Kidney glomerular epithelial cell (primary cell): ENCODE measurements at places on chromosomes 1 and 21.
A peak's percentile ranks its signal among the peaks of the same experiment; 100 is the strongest.

GRCh38 chr1:110207831-110208230 lies 2.3 kb upstream of the KCNC4 start:
- peak; percentile 17 for DNase-seq

- no peak for DNase-seq
Observed at GRCh38 chr21:41638201-41638790, 128.6 kb downstream of the RIPK4 start.

DNA sequence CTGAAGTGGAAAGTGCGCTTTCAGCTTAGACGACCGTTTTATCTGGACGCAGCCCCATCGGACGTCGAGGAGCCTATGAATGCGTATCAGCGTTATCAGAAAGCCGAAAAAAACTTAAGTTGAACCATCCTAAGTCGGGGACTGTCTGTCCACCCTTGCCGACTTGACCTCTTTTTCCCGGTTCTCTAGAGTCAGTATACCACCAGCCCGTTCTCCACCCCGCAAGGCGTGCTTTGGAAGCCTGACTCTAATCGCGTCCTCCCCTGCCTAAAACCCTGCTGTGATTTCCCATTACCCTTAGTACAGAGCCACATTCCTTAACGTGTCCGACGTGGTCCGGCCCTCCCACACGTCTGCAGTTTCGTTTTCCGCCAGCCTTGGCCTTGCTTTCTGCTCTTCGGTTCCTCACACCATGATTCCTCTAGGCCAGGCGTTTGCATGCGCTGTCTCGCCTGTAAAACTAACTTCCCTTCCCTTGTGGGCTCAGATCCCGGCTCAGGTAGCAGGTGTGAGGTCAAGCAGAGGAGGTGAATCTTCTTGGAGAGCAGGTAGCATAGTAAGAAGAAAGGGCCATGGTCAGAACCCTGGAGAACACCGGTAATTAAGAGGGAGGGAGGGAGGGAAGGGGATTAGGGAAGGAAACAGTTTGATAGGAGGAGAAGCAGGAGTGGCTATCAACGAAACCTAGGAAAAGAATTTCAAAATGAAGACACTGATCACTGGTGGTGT lies 865 bp downstream of the ADPRS start:
- DNase-seq = peak; percentile 38

DNA sequence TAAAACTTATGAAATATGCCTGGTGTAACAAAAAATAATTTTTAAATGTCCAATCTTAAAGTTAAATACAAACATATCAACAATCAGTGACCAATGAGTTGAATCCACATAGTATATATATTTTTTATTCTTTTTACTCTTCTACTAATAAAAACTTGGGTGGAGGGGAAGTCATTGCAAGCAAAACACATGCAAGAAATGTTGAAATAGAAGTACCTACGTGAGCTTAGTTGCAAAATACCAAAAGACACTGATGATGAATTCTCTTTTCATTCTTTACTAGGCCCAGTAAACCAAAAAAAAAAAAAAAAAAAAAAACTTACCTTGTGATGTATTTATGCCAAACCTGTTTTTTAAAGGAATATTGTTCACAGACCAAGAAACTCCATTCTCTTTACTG lies 26.4 kb upstream of the PLA2G4A start:
- no peak for DNase-seq

DNA sequence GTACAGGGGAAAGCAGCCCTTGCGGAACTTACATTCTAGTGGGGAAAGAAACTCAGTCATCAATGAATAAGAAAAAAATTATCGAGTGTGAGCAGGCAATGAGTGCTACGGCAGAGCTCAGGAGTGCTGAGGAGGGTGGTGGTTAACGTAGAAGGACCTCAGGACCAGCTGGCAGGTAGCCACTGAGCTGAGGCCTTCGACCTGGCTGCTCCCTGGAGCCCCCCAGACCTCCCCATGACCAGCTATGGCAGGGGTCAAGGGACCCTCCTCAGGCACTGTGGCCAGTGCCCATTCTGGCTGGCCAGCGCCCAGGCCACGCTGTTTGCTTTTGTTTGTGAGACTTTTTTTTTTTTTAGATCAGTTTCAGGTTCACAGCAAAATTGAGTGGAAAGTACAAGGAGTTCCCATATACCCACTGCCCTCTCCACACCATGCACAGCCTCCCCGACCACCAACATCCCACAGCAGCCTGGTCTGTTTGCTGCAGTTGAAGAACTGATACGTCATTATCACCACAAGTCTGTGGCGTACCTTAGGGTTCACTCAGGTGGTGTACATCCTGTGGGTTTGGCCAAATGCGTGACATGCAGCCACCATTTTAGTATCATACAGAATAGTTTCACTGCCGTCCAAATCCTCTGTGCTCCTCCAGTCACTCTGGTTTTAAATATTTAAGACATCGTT lies 11.8 kb upstream of the TTC22 start:
- DNase-seq = no peak

- DNase-seq = no peak
Observed at GRCh38 chr1:230421481-230421880, 4.7 kb downstream of the PGBD5 start.

- DNase-seq = no peak
Observed at GRCh38 chr1:41394959-41395956, 34.0 kb downstream of the FOXO6 start.

- no peak for DNase-seq
Observed at GRCh38 chr1:202081992-202082391, 40.7 kb upstream of the GPR37L1 start.

- DNase-seq = no peak
Observed at GRCh38 chr1:244085891-244086290, 34.8 kb downstream of the ZBTB18 start.

GRCh38 chr1:46248122-46248920 lies 758 bp downstream of the RAD54L start:
- no peak for DNase-seq

- DNase-seq = no peak
Observed at GRCh38 chr1:48309564-48310082, 87.1 kb downstream of the SLC5A9 start.

DNA sequence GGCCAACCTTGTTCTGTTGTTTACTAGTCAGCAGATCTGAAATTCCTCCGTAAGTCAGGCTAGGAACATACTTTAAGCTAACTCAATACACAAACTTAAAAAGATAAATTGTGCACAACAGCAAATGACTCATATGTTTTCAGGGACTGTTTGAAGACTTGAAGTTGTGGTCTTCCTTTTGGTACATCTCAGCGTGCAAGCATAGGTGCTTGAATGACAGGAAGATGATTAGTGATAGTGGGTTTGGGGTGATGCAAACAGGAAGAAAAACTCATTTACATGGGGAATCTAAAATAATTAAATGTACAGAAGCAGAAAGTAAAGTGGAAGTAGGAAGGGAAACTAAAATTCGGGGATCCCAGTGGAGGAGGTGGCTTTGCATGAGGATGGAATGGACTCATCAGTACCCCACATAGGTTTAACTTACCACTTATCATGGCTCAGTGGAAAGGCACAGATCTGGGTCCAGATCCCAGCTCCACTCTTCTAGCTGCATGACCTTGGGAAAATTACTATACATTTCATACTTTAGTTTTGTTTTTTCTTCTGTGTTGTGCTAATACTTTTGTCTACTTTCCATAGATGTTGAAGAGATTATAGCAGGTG lies 122.3 kb downstream of the XCL2 start:
- DNase-seq = no peak

GRCh38 chr1:43293896-43294760 lies 6.7 kb upstream of the TIE1 start:
- DNase-seq = peak; percentile 36

DNA sequence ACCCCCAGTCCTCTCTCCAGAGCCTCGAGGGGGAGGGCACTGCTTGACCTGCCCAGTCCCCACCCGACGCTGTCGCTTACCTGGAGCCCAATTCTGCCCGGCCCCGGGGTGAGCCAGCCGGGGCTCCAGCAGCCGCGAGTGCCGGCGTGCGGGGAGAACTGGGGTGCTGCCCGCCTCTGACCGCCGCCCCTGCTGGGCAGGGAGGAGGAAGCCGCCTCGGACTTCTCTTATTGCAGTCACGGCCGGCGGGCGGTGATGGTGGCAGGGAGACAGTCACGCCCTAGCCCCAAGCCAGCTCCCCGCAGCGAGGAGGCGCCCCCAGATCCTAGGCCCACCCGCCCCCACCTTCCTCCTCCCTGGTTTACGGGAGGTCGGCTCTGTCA lies at the start of gene FGR:
FGR (minus strand) TSS at position 201 of the 383 bp plus-strand sequence. CDS start 11,269 bp downstream, outside the sequence.
- no peak for DNase-seq

DNA sequence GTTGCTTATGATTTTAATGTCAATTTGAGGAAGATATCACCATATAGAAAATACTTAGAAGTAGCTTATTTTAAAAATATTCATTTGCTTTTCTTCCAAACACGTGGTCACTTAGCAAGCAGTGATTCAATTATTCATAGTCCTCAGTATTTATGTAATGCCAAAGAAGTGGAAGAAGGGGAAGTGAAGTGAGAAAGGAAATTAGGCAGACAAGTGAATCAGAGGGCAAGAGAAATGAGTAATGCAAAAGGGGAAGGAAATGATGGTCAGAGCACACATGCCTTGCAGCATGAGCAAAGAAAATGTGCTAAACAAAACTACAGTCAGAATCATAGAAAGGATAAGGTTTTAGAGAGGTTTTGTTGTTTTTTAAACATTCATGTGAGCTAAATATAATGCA lies 31.8 kb downstream of the SDCCAG8 start:
- peak; percentile 89 for DNase-seq

- DNase-seq = peak; percentile 79
Observed at GRCh38 chr1:32220746-32221580, 1.2 kb downstream of the TMEM234 start.

GRCh38 chr1:118890851-118891384 lies 97.2 kb downstream of the TBX15 start:
- no peak for DNase-seq

GRCh38 chr1:40825435-40825788 lies 36.8 kb downstream of the CITED4 start:
- DNase-seq = no peak
